ENCODE measurements at places on chromosomes 5 and 9.

GRCh38 chr9:21553441-21553840 lies 71.3 kb upstream of the IFNE start:
- DNase-seq: no peak

GRCh38 chr9:91489361-91489899 lies 65.8 kb upstream of the NFIL3 start:
- no peak for DNase-seq

- no peak for DNase-seq
These were observed 190.6 kb upstream of the GRIA1 start for GRCh38 chr5:153299891-153300290.

DNA sequence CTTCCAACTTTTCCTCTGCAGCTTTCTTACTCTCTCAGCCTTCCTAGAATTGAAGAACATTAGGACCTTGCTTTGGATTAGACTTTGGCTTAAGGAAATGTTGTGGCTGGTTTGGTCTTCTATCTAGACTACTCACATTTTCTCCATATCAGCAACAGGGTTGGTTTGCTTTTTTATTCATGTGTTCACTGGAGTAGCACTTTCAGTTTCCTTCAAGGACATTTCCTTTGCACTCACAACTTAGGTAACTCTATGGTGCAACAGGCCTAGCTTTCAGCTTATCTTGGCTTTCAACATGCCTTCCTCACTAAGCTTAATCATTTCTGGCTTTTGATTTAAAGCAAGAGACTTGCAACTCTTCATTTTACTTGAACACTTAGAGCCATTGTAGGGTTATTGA lies 153.1 kb downstream of the CCDC192 start:
- DNase-seq: no peak

DNA sequence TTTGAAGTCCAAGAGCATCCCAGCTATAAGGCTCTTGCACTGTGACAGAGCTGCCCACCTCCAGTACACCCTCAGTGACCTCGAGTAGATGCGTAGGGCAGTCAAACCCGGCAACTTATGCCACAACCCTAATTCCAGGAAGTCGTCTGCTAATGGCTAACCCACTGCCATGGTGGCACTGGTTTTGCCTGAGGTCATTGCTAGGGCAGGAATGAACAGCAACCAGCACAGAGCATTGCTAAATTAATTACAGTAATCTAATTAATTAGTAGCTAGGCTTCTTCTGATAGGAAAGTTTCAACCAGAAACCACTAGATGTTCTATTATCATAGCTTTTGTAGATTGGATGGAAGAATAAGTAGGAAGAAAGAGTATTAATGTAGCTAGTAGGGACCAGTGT lies 122.8 kb downstream of the DPYSL3 start:
- DNase-seq: no peak

GRCh38 chr5:9283021-9283420 lies 262.9 kb downstream of the SEMA5A start:
- DNase-seq: no peak

DNA sequence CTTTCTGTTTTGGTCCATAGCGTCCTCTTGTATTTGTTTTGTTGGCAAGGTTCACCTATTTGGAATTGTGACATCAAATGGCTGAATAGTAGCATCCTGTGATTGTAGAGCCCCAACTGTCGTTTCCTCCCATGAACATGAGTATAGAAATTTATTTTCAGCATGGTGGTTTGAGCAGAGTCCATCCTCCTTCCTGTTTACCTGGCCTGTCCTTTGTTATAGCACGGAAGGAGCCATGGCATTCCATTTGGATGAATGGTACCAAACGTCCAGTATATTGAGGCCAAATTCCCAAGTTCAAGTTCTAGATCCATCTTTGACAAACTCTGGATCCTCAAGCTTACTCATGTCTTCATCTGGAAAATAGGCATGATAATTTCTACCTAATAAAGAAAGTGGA lies 16.8 kb downstream of the RASGRF2 start:
- DNase-seq: no peak

GRCh38 chr9:26742828-26743476 lies 149.7 kb downstream of the CAAP1 start:
- no peak for DNase-seq

DNA sequence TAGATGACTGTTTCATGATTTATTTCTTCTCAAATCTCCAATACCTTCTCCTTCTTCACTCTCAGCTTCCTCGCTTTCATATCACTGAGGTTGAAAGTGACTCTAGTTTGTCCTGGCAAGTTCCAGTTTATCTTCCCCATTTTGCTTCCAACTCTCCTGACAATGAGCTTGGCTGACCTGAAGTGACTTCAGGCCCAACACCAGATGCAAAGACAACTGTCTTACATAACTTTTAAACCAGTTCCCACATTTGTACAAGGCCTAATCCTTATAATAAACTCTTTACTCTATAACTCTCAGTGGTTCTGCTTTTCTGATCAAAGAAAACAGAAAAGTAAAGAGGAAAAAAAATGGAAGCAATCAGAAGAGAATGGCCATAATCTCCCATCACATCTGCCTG lies 22.0 kb downstream of the GNG10 start:
- DNase-seq: no peak

DNA sequence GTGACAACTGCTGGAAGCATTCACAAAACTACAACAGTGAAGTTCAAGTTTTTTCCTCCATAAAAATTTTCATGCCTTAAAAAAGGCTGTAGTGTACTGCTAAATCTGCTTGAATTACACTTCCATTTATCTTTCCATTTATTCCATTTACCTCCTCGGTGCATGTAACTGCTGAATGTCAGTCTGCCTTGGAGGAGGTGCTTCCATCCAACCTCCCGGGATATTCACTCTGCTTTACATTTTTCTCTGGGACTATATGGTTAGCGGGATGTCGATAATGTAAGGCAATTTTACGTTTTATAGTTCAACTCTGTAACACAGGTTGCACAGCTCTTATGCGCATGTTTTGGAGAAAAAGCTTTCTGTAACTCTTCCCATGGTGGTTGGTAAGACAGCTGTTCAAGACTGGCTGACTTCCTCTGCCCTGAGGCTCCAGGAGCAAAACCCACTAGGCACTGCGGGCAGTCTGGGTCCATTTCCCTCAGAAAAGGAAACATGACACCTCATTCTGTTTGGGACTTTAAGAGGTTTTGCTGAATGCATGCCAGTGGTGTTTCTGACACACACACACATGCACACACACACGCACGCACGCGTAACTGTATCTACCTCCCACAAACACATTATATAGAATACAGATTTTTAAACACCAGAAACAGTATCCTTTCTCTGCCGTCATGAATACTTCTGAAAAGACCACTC lies 66.1 kb downstream of the SPTLC1 start:
- no peak for DNase-seq

DNA sequence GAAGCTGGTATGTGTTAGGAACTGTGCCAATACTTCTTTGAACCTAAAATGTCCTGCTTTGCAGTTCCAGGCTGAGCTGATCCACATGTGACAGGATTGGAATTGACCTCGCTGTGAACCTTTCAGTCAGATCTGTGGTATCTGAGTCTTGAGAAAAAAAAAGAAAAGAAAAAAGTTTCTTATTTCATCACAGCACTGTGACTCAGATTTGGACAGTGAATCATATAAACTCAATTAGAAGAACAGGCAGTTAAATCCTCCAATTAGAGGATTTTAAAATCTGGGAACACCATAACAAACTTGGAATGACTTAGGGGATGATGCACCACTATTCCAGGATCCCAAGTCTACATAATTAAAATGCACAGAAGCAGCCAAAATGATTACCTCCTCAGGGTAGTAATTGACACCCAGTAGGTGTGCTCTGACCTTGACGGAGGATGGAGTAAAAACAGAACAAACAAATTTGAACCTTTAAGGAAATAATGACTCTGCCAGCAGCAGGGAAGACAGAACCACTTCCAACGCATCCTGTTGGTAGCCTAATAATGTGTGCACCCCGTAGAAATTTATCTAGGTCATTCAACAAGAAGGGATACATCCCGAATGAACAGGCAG lies 57.8 kb upstream of the RAI14 start:
- DNase-seq: no peak

- no peak for DNase-seq
These were observed 50.4 kb downstream of the TRIO start for GRCh38 chr5:14193496-14193895.

DNA sequence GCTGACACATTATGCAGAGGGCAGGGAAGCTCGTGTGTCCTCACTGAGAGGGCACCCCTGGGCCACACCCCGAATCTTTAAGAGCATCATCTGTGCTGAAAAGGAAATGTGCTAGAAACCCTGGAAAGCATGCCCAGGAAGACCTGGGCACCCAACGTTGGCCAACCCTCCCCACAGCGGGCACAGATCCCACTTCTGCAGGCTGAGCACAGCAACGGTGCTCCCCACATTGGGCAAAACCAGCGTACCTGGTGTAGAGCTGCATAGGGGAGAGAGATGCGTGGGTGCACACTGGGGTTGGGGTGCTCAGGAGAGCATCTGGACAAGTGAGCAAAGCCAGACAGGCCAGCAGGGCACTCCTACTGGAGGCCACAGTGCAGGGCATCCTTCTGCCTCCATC lies 32.6 kb downstream of the ROR2 start:
- no peak for DNase-seq

- DNase-seq: no peak
These were observed 418.1 kb upstream of the KLF4 start for GRCh38 chr9:107907715-107908114.

DNA sequence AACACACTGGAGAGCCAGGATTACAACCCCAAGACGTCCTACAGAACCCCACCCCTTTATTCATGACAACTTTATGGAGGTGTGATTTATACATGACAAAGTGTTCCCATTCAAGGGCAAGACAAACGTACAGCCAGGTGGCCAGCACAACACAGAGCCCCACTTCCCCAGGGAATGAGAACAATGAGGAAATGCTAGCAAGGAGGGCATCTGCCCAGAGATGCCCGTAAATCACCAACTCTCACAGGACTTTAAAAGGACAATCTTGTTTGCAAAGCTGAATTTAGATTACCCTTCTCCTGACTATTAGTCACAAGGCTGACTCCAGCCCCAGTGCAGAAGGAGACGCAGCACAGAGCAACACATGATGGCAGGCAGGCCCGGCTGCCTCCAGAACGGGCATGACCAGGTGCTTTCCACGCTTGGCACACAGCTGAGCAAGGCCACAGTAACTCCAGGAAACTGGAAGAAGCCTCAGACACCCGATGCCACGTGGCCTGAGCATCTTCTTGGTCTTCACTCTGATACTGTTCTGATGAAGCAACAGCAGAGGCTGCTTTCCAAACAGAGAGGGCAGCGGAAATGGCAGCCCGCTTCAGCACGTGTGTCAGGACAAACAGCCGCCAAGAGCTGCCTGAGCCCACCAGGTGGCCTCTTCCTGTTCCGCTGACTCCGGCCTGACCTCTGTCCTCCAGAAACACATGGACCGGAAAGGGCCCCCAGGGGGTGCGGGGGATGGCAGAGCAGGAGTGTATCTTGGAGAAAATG lies 51.4 kb downstream of the ROR2 start:
- DNase-seq: no peak

GRCh38 chr5:20654746-20655145 lies 666.7 kb upstream of the CDH18 start:
- DNase-seq: no peak

GRCh38 chr9:113909421-113909820 lies 33.3 kb downstream of the ZNF618 start:
- no peak for DNase-seq

DNA sequence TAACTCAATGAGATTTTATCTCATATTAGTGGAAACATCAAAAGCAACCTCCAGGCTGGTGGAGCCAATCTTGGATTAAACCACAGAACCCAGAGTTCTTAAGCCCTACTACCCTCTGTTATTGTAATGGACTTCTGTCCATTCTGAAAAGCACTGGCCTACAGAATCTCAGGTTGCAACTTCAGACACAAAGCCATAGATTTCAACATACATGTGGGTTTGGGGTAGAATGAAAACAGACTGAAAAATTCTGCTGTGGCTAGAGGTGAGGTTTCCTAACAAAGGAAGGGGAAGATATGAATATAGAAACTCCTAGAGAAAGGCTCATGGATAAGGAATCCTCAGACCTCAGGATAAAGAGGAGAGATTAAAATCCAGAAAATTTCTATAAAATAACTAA lies 569.8 kb upstream of the RIOK2 start:
- no peak for DNase-seq

DNA sequence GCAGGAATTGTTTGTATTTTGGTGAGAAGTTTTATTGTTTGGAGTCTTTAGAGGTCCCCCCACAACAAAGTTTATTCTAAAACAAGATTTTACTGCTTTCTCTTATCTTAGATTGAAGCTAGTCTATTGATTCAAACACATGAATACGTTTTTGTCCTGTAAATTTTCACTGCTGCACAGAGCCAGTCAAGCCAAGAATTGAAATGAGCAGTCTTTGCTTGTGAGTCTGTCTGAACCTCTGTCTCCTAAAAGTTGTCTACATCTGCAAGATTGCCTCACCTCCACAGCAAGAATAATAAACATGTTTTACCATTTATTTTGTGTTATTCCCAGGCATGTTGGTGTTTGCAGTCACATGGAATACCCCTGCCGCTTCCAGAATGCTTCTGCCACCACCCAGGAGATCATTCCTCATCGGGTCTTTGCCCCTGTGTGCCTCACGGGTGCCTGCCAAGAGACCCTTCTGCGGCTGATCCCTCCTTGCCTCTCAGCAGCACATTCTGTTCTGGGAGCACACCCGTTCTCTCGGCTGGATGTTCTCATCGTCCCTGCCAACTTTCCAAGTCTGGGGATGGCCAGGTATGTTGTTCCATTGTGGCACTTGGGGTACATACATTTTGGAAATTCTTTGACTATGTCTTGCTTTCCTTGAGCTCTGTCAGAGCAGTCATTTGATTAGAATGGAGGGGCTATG lies 74.1 kb downstream of the AOPEP start:
- DNase-seq: no peak

GRCh38 chr9:85310573-85310972 lies 431.2 kb downstream of the AGTPBP1 start:
- DNase-seq: no peak

DNA sequence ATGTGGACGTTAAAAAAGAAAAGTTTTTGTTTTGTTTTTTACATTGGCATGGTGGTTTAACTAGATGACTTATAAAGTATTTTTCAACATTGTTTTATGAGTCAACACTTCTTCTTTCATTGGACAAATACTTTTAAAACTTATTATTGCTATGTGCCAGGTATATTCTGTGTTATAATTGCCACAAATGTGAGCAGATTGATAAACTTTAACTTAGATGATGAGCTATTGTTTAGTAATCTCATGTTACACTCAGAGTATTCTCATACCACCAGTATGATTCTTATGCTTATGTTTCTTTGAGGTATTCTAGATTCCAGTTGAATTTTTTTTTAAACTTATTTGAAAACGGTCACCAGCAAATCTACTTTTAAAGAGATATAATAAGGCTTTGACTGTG lies 60.3 kb downstream of the RASA1 start:
- DNase-seq: no peak

GRCh38 chr9:114321759-114322158 lies 1.1 kb upstream of the ORM1 start:
- no peak for DNase-seq

GRCh38 chr5:1409381-1410110 lies 35.7 kb downstream of the SLC6A3 start:
- no peak for DNase-seq

Data from left renal pelvis (tissue), 4 donors.